ENCODE measurements at places on chromosomes 4 and X. TPM values are rescaled to one million over a fixed set of nuclear protein-coding genes. Genes with fewer than 3 reads are reported as not detected.

The TBC1D9 gene
- 49.0 TPM for polyA plus RNA-seq

The HTN3 gene
- polyA plus RNA-seq: not detected

The SMARCAD1 gene
- polyA plus RNA-seq: 18.9 TPM

The MAGEA12 gene
- polyA plus RNA-seq: not detected

The SLC34A2 gene
- polyA plus RNA-seq: not detected

The ATP2B3 gene
- 12.9 TPM for polyA plus RNA-seq

The MFAP3L gene
- polyA plus RNA-seq: 43.4 TPM

The SLC26A1 gene
- polyA plus RNA-seq: not detected

The KLKB1 gene
- 2.2 TPM for polyA plus RNA-seq

The NUDT10 gene
- polyA plus RNA-seq: 11.0 TPM

The ADGRL3 gene
- polyA plus RNA-seq: 15.0 TPM

The RASL11B gene
- polyA plus RNA-seq: 12.6 TPM

The FAM184B gene
- 3.1 TPM for polyA plus RNA-seq

Measured in Purkinje cell (primary cell).